ENCODE measurements at places on chromosomes 3 and 15. TPM values are rescaled to one million over a fixed set of nuclear protein-coding genes. Genes with fewer than 3 reads are reported as not detected.

DNA sequence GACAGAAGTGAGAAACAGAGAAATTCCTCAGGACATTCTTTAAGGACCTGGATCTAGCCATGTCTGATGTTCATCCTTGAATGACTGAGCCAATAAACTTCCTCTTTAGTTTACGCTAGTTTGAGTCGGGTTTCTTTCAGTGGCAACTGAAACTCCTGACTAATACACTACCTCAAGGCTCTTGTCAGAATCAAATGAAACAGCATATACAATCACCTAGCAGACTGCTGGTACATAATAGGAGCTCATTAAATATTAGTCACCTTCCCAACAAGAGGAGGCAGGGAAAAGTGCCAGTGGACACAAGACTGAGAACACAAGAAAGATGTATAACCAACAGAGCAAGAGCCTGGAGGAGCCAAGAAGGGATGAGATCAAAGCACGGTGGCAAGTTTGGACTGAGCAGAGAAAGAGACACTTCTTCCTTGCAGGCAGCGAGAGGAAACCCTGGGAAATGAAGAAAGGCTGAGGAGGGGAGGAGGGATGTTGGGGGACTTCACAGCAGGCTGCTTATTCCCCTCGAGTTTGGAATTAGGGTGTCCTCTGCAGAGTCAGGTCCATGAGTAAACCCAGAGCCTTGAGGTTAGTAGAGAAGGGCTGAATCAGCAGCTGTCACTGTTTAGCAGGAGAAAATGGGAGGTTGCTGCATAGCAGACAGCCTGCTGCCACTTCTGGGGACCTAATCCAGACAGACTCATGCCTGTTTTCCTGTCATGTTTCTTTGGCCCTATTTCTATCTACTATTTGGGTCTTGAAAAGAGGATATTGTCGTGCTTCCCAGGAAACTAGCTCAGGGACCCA is 73.3 kb downstream of the MRPL46 start:
- DNase-seq = peak; percentile 73

DNA sequence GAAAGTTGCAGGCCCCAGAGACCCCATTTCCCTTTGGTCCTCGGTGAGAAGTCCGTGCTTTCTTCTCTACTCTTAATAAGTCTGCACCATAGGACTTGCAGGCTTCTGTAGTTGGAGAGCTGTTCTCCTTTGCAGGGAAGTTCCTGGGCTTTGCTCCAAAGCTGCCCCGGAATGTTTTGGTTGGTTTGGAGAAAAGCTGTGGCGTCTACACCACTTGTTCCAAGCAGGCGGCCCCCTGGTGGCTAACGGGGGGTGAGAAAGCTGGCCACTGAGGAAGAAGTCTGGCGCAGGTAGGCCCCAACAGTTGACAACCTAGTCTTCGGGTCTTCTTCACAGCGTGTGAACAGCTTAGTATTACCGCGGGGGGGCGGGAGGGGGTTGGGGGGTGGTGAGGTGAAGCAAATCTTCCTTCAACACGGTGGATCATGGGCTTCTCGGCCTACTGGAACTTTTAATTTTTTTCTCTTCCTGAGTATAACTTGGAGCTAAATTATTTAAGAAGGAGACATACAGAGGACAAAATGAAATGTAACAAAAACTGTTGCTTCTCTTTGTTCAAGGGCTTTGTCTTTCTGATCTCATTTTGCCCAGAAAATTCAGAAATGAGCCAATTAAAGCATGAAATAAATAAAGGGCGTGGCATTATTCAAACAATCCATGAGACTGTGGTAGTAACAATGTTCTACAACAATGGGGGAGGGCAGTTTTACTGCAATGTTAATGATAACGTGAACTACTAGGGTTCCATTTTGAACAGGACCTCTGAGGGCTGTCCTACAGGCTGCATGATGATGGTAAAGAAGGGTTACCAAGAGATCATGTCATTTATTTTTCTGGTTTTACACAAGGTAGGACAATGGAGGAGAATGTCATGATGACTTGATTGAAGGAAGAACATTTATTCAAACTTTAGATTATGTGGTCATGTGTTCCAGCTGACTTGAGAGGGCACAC is 2.2 kb upstream of the THRB start:
- DNase-seq = peak; percentile 91

GRCh38 chr3:36891701-36892160 is 53.1 kb downstream of the TRANK1 start:
- DNase-seq = no peak

Gene IMPG2
- total RNA-seq = 0.36 TPM

DNA sequence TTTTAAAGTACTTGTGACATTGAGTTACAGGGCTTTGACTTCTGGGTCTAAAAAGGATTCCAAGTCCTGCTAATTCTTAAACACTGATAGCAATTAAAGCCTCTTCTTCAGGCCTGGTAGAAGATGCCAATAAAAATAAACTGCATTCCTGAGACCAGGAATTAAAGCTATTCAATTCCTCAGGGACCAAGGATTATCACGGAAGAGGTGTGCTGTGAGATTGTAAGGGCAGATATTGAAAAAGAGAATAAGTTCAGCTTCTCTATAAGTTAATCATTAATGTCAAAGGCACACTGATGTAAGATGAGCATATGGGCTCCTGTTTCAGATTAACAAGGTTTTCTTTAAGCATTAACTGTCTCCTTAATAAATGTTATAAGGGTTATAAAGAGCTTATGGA is 611.3 kb downstream of the SI start:
- no peak for DNase-seq

DNA sequence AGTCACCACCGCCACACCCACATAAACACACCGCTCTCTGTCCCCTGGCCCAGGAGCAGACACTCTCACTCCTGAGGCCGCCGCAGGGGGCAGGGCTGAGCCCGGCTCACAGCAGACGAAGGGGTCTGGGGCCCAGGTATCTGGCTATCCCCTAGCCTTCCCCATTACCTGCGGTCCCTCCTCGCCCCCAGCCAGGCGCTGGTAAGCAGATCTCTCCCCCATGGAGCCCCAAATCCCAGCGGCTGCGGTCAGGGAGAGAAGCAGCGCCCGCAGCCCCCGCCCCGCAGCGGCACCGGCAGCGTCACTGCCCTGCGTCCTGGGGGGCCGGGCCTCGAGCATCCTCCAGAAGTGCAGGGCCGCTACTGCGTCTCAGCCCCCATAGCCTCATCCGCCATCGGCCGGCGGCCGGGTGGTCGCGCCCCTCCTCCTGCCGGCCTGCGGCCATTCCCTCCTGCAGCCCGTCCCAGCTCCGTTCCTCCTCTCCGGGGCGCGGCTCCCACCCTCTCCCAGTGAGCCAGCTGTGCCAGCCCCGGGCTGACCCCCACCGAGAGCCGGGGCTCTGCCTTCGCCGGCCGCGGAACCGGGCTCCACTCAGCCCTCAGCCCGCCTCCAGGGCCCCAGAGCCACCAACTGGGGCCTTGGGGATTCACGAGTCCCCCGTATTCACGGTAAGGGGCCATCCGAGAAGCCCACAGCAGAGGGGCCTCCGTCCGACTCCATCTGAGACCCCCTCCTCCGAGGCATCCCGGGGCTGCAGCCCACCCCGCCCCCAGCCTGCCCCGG is 13.1 kb downstream of the TNK2 start:
- DNase-seq = peak; percentile 95

Gene KY
- 2.1 TPM for total RNA-seq
